ENCODE measurements at places on chromosomes 1 and 21. TPM values are rescaled to one million over a fixed set of nuclear protein-coding genes. Genes with fewer than 3 reads are reported as not detected.

STYXL2 gene
- not detected for total RNA-seq

DRAXIN gene
- total RNA-seq = 0.23 TPM

GBP4 gene
- total RNA-seq = 48.5 TPM

MYCL gene
- 0.19 TPM for total RNA-seq

KCNA3 gene
- total RNA-seq = 124 TPM

SORT1 gene
- total RNA-seq = 0.69 TPM

SH2D1B gene
- not detected for total RNA-seq

CSF1 gene
- 10.3 TPM for total RNA-seq

GRCh38 chr1:19040010-19040680 is 83.7 kb upstream of the IFFO2 start:
- DNase-seq = no peak

DNA sequence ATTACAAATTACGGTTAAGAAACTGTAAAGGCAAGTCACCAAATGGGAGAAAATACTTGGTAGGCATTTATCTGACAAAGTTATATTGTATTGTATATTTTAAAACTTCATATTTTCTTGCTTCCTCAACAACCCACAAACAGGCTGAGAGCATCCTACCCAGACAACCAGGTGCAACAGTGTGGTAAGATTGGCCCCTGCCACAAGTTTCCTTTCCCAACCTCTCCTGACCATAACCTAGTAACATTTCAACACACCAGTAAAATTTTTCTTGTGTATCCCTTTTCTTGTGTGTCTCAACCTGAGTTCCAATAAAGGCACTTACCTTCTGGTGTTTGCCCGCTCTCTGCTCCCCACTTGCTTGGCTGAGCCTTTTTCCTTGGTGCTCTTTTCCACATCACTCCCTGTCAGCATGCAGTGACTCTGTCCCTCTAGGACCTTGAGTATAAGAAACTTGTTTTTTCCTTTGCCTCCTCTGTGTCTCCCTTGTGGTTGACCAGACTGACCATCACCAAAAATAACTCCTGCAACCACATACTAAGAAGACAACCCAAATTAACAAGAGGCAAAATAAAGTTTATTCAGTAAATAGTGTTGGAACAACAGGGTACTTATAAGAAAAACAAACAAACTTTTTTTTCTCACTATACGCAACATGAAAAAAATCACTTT is 40.9 kb downstream of the FCRL3 start:
- DNase-seq = no peak

- no peak for DNase-seq
Measured at GRCh38 chr1:29256979-29257804, 20.9 kb downstream of the PTPRU start.

DNA sequence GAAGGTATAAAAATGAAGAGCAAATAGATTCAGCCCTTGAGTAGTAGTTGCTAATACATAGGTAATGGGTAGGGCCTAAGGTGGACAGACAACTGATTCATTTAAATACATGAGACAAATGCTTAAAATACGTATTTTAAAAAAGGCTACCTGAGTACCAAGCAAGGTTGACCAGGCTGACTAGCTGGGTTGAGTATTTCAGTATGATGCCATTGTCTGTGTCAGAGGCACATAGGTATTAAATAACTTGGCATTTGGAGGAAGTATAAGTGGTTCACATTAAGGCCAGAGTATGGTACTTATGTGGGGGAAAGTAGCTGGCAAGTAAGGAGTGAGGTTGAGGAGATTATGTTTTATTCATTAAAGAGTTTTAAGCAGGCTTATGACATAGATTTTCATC is 19.4 kb downstream of the NEK7 start:
- no peak for DNase-seq

- no peak for DNase-seq
Measured at GRCh38 chr1:32755810-32756159, 53.2 kb upstream of the SYNC start.

- no peak for DNase-seq
Measured at GRCh38 chr1:68132426-68133130, 82.2 kb upstream of the DIRAS3 start.

DNA sequence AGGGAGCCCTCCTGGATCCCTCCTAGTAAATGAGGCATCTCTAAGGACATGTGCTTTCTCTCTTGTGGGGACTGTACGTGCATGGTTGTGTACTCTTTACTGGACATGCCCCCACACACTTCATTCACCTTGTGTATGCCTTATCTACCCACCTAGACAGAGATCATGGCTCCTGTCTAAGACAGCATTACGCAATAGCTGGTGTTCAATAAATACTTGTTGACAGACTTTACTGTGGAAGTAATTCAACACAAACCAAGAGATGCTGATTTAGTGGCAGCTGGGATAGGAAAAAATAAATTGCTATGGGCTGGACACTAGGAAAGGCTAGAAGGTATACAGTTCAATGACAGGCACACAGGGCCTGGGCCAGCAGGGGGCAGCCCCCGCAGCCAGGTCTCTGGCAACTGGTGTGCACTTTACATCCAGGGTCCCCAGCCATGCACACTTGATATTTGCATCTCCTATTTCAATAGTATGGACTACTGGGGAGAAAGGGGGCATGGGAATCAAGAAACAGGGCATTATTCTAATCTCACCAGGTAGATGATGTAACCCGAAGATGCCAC is 24.2 kb downstream of the TRABD2B start:
- no peak for DNase-seq

GRCh38 chr1:21652101-21652936 is 16.8 kb downstream of the RAP1GAP start:
- DNase-seq = no peak
